ENCODE measurements at places on chromosomes 1 and 21.

GRCh38 chr1:81780705-81781454 lies 19.9 kb upstream of the ADGRL2 start:
- DNase-seq = no peak

GRCh38 chr1:21916447-21917238 lies 20.5 kb downstream of the HSPG2 start:
- DNase-seq = no peak

DNA sequence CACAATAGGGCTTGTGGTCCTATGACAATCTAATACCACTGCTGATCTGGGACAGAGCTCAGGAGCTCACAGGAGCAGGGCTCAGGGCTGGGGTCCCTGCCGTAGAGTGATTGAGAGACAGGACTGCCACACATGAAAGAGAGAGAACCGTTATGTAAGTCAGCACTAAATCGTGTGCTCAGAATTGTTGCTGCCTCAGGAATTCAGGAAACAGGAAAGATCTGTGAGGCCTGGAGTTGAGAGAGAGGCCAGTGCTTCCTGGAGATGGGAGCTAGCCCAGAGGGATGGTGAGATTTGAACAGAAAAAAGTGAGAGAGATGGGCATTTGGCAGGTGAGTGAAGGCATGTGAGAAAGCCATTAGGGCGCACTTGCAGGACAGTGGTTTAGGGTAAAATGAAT lies 17.5 kb upstream of the ACBD6 start:
- DNase-seq = no peak

DNA sequence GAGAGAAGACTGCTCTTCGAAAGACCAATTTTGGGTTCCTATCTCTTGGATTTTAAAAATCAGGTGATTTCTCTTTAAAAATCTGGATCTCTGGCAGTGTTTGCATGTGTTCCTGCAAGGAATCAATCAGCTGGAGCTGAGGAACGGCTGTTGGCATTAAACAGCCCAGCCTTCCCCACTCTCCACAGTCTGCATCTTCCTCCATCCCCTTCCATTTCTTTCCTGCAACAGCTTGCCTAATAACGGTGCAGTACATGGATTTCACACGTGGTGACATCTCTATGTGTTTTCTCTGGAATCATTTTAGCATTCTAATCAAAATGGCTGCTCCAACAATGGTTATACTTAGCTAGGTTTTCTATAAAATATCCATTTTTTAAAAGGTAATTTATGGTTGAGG lies 20.0 kb downstream of the RIPPLY3 start:
- no peak for DNase-seq

GRCh38 chr1:228483789-228484188 lies 3.4 kb upstream of the RNF187 start:
- DNase-seq = no peak

- no peak for DNase-seq
Measured at GRCh38 chr1:111615870-111616715, 3.5 kb upstream of the RAP1A start.

GRCh38 chr1:118479351-118479750 lies 294.3 kb upstream of the SPAG17 start:
- no peak for DNase-seq

DNA sequence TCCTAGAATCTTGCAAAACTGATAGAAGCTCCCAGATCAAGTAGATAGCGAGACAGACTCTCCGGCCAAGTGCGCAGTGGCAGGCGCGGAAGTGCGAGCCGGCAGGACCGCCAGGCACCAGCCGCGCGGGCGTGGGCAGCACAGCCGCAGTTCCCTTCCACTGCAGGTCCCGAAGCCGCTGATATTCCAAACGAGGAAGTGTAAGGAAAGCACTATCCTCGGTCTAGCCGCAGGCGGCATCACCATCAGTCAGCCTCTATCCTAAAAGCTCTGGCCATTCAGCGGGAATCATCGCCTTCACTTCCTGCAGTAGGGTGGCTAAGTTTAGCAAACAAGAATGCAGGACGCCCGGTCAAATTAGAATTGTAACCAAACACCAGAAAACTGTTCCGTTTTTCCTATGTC lies 710 bp downstream of the GLRX2 start:
- DNase-seq = peak; percentile 58

GRCh38 chr21:18387994-18388393 lies 15.6 kb downstream of the TMPRSS15 start:
- DNase-seq = no peak

DNA sequence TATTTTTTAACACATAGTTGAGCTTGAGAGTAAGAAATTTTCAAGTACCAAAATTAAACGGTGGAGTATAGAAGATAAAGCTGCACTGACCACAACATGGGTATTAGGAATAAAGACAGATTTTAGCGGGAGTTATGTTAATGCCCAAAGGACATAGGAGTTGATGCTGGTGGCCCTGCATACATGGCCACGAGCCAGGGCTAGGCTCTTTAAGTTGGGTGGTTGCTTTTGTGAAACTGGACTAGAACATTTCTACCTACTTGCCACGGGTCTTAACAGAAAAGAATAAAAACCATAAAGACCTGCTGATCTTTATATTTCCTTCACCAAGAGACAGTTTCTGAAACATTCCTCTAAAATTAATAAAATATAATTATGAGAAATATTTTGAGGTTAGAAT lies 14.9 kb downstream of the EDEM3 start:
- DNase-seq = no peak

- DNase-seq = no peak
Measured at GRCh38 chr1:159122005-159122621, 45.5 kb upstream of the AIM2 start.

GRCh38 chr1:161491472-161491871 lies 13.8 kb upstream of the FCGR2A start:
- no peak for DNase-seq

DNA sequence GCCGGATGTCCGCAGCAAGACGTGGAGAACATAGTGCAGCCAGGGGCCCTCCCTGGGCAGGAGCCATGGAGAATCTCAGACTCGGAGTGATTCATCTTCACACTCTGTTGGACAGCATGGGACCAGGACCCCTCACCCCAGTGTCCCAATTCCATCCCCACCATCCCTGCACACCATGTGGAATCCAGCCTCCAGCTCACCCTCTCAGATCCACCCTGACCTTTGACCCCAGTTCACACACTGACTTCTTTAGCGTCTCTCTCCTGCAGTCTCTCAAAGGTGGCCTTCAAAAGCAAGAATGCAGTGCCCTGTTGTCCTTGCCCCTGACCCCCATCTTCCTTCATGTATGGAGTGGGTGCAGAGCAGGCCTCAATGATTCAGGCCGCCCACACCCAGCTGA lies 2.1 kb upstream of the TNNI1 start:
- DNase-seq = no peak

DNA sequence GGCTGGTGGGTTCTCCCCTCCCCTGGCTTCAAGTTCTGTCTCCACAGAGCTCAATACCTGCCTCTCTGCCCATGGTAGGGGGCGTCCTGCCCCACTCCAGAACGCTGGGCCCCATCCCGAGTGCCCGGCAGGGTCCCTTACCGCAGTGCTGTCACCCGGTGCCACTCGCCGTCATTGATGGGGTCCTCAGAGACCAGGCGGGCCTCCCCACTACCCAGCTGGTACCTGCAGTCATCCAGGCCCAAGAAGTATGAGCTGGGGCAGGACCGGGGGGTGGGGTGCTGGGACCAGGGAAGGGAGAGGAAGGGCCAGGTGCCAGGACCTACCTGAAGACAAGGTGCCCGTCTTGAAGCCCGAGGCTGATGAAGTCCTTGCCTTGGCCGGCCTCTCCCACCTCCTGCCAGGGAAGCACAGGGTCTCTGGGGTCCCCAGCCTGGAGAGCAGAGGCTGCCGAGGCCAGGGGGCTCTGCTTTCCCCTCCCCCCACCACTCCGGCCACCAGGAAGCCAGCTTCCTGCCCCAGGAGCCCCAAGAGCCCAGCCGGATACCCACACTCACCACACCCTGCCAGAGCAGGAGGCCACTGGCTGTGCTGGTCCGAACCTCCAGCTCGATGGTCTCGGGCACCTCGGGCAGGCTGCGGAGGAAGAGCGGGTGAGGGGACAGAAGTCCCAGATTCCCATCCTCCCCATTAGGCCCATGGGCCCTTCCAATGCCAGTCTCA lies 12.1 kb downstream of the LDLRAD2 start:
- DNase-seq = no peak

DNA sequence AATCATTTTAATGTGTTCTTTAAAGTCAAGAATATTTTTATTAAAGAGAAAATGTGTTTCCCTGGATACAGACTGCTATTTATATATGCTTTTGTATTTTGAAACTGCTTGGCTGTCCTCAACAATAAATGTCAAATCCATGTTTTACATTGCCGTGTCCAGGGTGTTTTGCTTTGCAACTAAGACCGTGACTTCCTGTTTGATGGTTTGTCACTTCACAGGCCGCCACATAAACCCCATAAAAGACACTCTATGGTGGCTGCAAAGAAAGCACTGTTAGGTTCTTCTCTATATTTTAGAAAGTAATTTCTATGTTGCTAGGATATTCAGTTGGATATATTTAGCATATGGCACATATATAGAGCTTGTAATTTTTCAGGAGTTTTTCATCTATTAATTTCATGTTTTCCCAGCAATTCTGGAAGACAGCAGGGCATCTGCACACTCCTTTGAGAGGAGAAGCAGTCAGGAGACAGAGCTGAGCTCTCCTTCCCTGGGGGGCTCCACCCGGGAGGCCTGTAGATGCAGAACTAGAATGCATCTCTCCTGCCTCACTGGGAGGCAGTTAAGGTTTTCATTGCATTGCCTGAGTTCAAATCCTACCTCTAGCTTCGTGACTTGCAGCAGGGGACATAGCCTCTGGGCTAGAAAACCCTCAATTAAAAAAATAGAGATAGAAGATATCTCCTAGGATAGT lies 33.1 kb downstream of the PRDM2 start:
- no peak for DNase-seq

DNA sequence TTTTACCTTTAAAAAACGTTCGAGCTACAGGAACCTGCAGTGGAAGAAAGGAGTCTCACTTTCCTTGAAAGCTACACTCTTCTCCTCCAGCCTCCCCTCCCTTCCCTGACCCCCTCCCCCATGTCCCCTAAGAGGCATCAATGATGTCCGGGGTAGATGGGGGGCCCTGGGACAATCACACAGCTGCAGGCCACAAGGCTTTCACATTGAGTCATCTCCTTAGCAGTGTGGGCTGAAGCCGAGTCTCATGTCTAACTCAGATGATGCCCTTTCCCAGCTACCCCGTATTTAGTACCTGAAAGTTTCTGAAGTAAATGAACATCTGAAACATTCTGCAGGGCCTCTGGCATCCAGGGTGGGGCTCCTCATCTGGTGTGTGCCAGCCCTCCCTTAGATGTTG lies 6.3 kb upstream of the GPR25 start:
- DNase-seq = no peak

GRCh38 chr1:153122831-153123421 lies 9.6 kb upstream of the SPRR2F start:
- DNase-seq = peak; percentile 75

DNA sequence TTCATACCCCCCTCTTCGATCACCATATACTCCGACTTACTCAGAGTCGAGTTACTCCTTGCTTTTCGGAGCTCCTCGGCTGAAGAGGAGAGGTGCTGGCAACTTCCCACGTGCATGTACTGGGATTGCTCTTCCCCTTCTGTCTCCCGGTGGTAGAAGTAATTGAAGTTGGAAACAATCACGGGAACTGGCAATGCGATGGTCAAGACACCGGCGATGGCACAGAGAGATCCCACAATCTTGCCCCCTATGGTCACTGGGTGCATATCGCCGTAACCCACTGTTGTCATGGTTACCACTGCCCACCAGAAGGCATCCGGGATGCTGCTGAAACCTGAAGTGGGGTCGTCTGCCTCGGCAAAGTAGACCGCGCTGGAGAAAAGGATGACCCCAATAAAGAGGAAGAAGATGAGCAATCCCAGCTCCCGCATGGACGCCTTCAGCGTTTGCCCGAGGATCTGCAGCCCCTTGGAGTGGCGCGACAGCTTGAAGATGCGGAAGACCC lies 1.5 kb downstream of the KCNA3 start:
- DNase-seq = no peak

DNA sequence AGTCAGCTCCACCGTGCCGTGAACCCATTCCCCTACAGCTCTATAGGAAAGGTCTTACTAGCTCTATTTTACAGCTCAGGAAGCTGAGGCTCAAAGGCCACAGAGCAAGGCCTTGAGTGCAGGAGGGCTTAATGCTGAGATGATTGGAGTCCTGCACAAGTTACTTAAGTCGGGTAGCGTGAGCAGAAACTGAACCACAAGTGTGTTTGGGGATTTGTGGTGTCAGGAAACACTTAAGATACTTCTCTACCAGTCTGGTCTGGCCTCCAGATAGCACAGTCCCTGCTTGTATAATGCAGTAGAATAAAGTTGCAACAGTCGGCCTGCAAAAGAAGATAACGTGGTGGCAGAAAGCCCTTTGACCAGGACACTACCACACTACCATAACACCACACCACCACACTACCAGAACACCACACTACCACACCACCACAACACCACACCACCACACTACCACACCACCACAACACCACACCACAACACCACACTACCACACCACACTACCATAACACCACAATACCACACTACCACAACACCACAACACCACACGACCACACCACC lies 118.1 kb downstream of the SPSB1 start:
- DNase-seq = no peak

- DNase-seq = peak; percentile 78
Measured at GRCh38 chr1:153353226-153353947, 4.3 kb upstream of the S100A9 start.

DNA sequence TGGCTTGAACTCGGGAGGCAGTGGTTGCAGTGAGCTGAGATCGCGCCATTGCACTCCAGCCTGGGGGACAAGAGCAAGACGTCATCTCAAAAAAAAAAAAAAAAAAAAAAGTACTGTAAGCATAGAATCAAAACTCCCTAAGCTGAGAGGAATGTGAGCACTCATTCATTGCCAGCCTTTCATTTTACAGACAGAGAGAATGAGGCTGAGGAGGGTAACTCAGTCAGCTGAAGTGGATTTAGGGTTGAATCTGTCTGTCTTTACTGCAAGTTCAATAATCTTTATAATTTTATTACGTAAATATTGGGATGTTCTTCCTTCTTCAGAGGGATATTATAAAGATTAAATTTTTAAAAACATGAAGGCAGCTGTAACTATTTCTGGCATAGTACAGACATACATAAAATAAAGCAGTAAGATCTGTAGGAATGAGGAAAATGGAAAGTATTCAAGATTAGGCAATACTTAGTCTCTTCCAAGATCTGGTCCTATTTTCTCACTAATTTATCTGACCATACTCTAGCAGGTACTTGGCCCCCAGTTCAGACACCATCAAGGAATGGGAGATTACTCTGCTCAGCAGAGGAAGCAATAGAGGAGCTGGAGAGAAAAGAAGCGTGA lies 24.1 kb upstream of the MNDA start:
- DNase-seq = no peak
